ENCODE measurements at places on chromosomes 6 and 20.
A peak's percentile ranks its signal among the peaks of the same experiment; 100 is the strongest.

- DNase-seq, result no peak
Observed at GRCh38 chr20:22776369-22776768, 192.0 kb upstream of the FOXA2 start.

DNA sequence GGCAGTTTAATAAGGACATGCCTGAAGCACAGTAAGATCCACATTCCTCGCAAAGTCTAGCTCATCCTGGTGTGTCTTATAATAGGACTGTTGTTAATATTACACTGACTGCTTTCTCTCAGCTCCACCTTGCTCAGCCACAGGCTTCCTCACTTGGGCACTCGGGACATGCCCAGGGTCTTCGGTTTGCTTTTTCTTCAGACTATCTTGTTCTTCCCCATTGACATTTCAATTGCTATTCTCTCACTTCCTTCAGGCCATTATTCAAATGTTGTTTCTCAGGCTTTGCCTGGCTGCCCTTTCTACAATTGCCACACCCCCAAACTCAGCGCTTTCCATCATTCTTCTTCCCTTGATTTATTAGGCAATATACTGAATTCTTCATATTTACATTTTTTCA is 274.8 kb upstream of the RGS17 start:
- no peak for DNase-seq

DNA sequence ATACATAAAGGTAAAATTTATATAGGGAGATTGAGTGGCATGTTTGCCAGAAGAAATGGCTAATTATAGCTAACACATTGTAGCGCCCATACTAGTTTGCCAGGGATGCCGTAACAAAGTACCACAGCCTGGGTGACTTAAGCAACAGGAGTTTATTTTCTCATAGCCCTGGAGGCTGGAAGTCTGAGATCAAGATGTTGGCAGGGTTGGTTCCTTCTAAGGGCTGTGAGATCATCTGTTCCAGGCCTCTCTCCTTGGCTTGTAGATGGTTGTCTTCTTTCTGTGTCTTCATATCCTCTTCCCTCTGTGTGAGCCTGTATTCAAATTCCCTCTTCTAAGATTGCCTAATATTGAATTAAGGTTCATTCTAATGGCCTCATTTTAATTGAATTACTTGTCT is 417.5 kb upstream of the OPRM1 start:
- no peak for DNase-seq

DNA sequence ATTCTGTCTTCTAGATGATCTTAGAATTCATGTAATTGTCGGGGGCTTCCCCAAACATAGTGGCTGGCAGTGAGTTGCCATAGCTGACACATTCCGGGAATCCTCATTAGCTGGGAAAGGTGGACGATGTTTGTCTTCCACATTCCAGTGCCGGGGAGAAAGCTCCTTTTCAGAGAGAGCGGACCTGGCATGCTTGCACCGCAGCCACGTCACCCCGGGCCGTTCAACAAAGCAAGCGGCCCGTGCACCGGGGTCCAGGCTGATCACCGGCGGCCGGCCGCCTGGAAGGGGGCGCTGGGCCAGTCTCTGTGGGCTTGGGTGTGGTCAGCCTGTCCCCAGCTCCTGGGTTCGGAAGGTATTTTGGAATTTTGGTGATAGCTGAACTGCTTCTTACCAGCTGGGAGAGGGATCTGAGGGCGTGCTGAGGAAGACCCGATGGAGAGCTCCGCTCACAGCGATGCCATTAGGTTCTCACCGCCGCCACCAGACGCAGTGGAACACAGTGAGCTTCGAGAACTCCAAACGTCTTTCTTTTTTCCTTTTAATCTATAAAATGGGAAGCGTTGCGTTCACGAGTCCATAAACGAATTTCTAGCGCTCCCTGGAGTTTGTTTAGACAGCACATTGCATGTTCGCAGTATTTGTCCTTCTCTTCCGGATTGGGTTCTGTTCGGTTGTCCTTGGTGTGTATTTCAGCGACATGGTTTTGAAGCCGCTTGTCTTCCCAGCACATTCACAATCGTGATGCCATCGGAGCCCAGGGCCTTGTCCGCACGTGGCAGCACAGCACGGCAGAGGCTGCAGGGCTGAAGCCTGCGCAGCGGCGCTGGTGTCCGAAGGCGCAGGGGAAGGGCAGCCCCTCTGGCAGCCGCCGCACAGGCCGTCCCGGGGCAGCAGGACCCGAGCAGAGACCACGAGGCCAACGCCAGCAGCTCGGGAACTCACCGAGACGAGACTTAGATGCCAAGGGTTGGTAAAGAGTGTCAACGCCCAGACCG is 557.6 kb downstream of the QKI start:
- peak; percentile 50 for DNase-seq

DNA sequence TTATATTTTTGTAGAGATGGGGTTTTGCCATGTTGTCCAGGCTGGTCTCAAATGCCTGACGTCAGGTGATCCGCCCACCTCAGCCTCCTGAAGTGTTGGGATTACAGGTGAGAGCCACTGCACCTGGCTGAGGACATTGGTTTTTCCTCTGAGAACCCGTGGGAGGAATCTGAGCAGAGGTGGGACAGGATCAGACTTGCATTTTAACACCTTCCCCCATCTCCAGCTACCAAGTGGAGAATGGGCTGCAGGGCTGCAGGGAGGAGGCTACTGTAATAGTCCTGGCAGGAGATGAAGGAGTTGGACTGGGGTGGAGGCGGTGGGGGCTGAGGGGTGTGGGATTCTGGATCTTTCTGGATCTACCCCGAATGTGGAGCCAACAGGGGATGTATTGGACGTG is 24.5 kb downstream of the FAM110A start:
- DNase-seq, result no peak

- no peak for DNase-seq
Observed at GRCh38 chr6:46420921-46421638, 70.2 kb downstream of the RCAN2 start.

Measured in H7 (cell line).